ENCODE measurements at places on chromosomes 1 and 21. TPM values are rescaled to one million over a fixed set of nuclear protein-coding genes. Genes with fewer than 3 reads are reported as not detected.

The LRRIQ3 gene
- total RNA-seq: 0.63 TPM

The MSTO1 gene
- total RNA-seq: 24.3 TPM

The VASH2 gene
- total RNA-seq: 0.09 TPM

The LCE1D gene
- total RNA-seq: not detected

The ZC3H12A gene
- 5.8 TPM for total RNA-seq

The DDR2 gene
- total RNA-seq: 12.3 TPM

The UMODL1 gene
- total RNA-seq: not detected

The PODN gene
- 0.45 TPM for total RNA-seq

The ATP1A4 gene
- total RNA-seq: not detected

The ITPKB gene
- 21.7 TPM for total RNA-seq

The PTGFR gene
- total RNA-seq: 0.72 TPM

The APOBEC4 gene
- total RNA-seq: not detected
